ENCODE measurements at places on chromosomes 3 and 15.

GRCh38 chr15:51283026-51283425 is 55.4 kb downstream of the CYP19A1 start:
- ATAC-seq: no peak

GRCh38 chr15:66071921-66072295 is 181.6 kb downstream of the MEGF11 start:
- ATAC-seq: no peak

DNA sequence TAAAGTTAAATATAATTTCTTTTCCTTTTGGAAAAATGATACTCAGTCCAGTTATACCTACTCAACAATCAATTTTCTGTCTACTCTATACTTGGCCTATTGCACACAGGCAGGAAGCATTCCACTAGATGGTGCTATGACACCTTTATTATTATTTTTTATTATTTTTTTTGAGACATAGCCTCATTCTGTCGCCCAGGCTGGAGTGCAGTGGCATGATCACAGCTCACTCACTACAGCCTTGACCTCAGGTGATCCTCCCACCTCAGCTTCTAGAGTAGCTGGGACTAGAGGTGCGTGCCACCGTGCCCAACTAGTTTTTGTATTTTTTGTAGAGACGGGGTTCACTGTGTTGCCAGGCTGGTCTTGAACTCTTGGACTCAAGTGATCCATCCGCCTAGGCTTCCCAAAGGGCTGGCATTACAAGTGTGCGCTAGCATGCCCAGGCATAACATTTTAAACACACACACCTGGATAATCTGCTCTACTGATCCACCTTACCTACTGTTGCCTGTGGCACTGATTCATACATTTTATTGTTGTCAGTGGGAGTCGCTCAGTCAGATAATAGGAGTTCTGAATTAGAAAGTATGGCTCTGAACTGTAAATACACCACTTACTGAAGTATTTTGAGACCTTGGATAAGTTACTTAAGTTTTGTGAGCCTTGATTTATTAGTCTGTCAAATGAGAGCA is 56.2 kb downstream of the EIF3J start:
- peak; percentile 68 for ATAC-seq

GRCh38 chr3:159766563-159767185 is 222.0 kb upstream of the IL12A start:
- ATAC-seq: no peak

- ATAC-seq: no peak
Measured at GRCh38 chr3:143351895-143352608, 232.5 kb downstream of the CHST2 start.

DNA sequence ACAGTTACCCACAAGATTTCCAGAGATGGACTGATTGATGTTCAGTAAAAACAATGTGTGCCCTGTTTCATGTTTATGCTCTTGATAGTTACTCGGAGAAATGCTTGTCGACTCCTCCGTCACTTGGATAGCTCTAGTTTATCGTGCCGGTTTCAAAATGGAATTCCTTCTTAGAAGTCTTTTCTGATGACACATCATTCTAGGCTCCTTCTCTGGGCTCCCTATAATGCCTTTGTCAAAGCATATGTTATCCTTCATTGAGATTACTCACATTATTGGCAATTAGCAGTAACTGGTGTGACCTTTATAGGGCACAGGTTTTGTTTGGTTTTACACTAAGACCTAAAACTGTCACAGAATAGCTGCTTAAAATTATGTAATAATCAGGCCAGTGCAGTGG is 201.8 kb downstream of the CNTN6 start:
- ATAC-seq: no peak

DNA sequence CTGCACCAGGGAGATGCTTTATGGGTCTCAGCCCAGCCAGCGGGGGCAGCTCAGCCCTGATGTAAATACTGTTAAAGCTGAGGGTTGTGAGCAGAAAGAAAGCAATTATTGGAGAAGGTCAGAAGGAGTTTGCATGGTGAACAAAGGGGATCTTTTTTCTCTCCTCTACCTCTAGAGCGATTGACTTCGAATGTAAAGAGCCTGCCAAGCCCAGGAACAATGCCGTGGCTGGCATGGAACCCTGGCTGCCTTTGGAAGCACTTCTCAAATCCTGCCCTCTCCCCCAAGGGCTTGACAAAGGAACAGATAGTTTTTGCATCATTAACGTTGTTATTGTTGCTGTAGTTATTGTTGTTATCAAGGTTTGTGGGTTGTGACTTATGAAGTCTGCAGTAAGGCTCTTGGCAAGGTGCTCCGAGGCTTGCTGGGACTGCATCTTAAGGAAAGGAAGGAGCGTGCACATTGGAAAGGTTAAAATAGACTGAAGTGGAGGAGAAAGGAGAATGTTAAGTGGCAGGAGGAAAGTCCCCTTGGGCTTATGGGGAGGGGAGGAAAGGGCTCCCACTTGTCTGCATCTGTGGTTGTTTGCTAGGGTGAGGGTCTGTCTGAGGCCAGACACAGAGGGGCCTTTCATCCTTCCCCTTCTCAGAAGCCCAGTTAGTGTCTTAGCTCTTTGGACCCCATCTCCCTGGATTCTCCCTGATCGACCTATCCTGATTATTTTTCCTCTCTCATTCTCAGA is 16.7 kb downstream of the PDIA5 start:
- ATAC-seq: no peak
